GM12878 (cell line): ENCODE measurements at places on chromosomes 12 and 14. TPM values are rescaled to one million over a fixed set of nuclear protein-coding genes. Genes with fewer than 3 reads are reported as not detected.
A peak's percentile ranks its signal among the peaks of the same experiment; 100 is the strongest.

ACVRL1 gene
- total RNA-seq, result 0.29 TPM in 1 of 2 replicates, not detected in the other

NKX2-8 gene
- total RNA-seq, result not detected in 2 replicates

SELPLG gene
- total RNA-seq, result 20.7 and 21.0 TPM in 2 replicates

B4GALNT1 gene
- 0.08 and 0.38 TPM in 2 replicates for total RNA-seq

AKAP6 gene
- 5.3 and 5.9 TPM in 2 replicates for total RNA-seq

SRRM4 gene
- not detected in 2 replicates for total RNA-seq

KRT83 gene
- not detected in 2 replicates for total RNA-seq

PPP4R3A gene
- 74.5 and 85.1 TPM in 2 replicates for total RNA-seq

SERPINA10 gene
- total RNA-seq, result not detected in 2 replicates

CLEC4A gene
- 0.58 and 1.5 TPM in 2 replicates for total RNA-seq

GPR68 gene
- total RNA-seq, result 2.1 and 2.4 TPM in 2 replicates

RERG gene
- total RNA-seq, result not detected in 2 replicates

TULP3 gene
- 7.8 and 8.5 TPM in 2 replicates for total RNA-seq

GPR135 gene
- total RNA-seq, result 1.1 and 1.4 TPM in 2 replicates

GAS2L3 gene
- total RNA-seq, result 2.5 and 2.6 TPM in 2 replicates

AQP2 gene
- total RNA-seq, result not detected in 2 replicates

MUCL1 gene
- not detected in 2 replicates for total RNA-seq

LRCOL1 gene
- total RNA-seq, result not detected in 2 replicates

IGF1 gene
- 3.2 and 3.4 TPM in 2 replicates for total RNA-seq

HPD gene
- total RNA-seq, result 0.13 and 0.28 TPM in 2 replicates

COCH gene
- total RNA-seq, result 5.5 and 6.8 TPM in 2 replicates

DNA sequence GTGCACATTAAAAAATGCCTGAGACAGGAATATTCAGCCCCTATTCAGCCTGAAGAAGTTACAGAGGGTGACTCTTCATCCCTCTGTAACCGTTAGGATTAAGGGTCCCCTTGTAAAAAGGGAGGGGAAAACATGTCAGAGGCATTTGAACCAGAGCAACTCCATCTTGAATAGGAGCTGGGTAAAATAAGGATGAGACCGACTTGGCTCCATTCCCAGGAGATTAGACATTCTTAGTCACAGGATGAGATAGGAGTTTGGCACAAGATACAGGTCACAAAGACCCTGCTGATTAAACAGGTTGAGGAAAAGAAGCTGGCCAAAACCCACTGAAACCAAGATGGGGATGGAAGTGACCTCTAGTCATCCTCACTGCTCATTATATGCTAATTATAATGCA lies 19.9 kb upstream of the MDM1 start:
- no peak for DNase-seq

- DNase-seq, result no peak
These were observed 3.9 kb upstream of the HSP90AA1 start for GRCh38 chr14:102090713-102091112.

- DNase-seq, result no peak
These were observed 111.4 kb downstream of the EGLN3 start for GRCh38 chr14:33839193-33840076.

- no peak for DNase-seq
These were observed 203.9 kb upstream of the C14orf180 start for GRCh38 chr14:104375551-104376201.

GRCh38 chr12:46412857-46413256 lies 40.3 kb upstream of the SLC38A2 start:
- DNase-seq, result no peak

DNA sequence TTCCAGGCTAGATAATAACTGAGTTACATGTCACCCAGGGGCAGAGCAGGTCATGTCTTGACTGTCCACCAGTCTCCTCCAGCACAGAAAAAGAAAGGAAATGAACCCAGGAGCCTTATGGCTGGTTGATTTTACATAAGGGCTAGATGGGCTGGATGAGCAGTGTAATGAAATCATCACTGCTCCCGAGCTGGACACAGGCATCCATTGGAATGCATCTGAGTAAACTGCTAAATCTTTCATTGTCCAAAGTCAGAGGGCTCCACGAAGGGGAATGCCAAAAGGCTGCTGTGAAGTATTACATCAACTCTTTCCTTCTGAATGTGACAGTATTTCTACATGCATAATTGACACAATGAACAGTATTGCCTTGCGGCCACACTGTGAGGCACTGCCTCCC lies 30.1 kb upstream of the TSPAN11 start:
- no peak for DNase-seq

- DNase-seq, result no peak
These were observed 897.8 kb downstream of the LRFN5 start for GRCh38 chr14:42504433-42504832.

- DNase-seq, result no peak
These were observed 80.0 kb downstream of the ATXN2 start for GRCh38 chr12:111519083-111519482.

GRCh38 chr14:104550340-104550860 lies 29.2 kb upstream of the C14orf180 start:
- DNase-seq, result no peak

- DNase-seq, result peak; percentile 66
These were observed 101.0 kb downstream of the BEGAIN start for GRCh38 chr14:100486025-100486828.

DNA sequence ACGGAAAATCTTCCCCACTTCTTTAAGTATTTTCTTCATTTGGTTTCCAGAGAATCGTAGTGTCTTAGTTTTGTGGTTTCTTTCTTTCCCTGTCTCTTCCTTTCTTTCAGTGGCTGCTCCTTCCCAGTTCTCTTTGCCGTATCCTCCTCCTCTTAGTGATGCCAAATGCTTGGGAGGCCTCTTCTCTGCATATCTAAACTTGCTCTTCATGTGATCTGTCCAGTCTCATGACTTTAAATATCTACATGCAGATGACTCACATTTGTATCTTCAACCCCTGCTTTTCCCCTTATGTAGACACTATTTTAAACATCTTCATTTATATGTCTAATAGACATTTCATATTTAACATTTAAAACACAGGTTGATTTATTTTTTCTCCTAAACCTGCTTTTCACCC lies 149.2 kb downstream of the PTCSC3 start:
- DNase-seq, result no peak

- no peak for DNase-seq
These were observed 51.7 kb upstream of the DDX11 start for GRCh38 chr12:31021809-31022494.

DNA sequence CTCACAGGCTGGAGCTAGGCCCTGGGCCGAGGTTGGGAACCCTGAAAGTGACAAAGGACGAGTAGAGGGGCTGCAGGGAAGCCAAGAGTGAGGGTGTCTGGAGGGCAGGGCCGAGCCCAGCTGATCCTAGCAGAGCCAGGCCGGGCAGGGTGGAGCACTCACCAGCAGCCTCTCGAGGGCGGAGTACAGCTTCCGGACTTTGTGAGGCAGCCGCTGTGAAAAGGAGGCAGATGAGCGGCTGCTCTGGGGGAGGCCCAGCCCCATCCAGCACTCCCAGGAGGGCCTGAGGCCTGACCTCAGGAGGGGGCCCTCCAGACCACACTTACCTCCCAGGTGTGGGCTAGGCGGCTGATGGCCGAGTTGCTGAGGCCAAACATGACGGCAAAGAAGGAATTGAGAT lies 14.7 kb upstream of the ENDOU start:
- DNase-seq, result no peak

GRCh38 chr14:95514131-95515079 lies 2.0 kb downstream of the SYNE3 start:
- no peak for DNase-seq

- DNase-seq, result no peak
These were observed 232.8 kb downstream of the MSRB3 start for GRCh38 chr12:65511134-65511834.

GRCh38 chr14:21978184-21978998 lies 304.8 kb upstream of the OR4E1 start:
- DNase-seq, result no peak

DNA sequence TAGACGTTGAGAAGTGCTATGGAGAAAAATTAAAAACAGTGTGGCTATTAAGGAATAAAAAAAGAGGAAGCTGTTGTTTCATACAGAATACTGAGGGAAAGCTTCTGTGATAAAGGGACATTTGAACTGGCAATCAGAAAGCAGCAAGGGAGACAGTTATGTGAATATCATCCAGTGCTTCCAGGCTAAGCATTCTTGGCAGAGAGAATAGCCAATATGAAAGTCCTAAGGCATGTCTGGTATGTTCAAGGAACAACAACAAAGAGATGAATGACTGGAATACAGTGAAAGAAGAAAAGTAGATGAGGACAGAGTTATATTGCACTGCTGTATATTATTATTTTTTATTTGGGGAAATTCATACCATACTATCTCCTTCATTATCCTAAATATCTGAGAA lies 23.9 kb downstream of the SCAF11 start:
- DNase-seq, result no peak

- no peak for DNase-seq
These were observed 82.8 kb upstream of the RASSF8 start for GRCh38 chr12:25875661-25876060.

GRCh38 chr12:81492131-81492720 lies 266.9 kb downstream of the PPFIA2 start:
- DNase-seq, result no peak

DNA sequence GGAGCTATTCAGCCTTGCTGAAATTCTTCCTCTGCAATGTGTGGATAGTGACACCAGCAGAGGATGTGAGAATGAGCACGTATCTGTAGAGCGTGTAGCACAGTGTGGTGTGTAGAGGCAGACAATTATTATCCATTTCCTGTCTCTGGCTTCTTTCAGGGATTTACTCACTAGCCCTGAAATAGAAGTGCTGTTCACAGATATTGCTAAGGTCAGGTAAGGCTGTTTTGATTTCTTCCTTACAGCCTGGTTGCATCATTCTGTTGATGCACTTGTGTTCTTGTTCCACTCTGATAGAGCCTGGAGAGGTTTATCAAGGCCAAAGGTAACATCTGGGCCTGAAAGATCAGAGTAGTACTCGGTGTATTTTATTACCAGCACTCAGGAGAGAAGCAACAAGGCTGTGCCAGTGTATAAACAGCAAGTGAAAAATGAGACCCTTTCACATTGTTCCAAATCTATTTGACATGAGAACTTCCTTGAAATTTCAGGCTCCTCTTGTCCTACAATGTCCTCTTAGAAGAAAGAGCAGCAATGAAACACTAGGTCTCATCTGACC lies 16.7 kb downstream of the ARG2 start:
- peak; percentile 39 for DNase-seq

DNA sequence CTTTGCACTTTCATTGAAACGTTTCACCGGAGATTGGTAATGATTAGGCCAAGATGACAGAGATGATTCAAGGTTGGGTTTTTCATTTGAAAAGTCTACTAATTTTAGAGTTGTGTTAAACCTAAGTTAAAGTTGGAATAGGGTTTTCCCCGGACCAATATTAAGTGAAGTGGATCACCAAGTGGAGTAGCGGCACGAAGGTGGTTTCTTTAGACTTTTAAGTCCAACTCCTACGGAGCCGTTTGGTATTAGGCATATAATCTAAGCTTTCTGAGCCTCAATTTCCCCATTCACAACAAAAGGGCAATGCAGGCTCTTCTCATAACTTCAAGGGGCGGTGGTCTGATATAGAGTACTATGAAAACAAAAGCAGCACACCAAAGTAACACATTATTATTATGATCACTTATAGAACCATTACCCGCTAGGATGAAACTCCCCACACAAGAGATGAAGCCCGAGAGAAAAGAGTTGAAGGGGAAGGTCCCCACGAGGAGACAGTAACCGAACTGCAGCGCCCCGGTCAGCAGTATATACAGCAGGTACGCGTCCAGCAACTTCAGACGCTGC lies 413 bp downstream of the DAD1 start:
- DNase-seq, result no peak

GRCh38 chr14:73003681-73004080 lies 23.2 kb downstream of the ZFYVE1 start:
- no peak for DNase-seq

DNA sequence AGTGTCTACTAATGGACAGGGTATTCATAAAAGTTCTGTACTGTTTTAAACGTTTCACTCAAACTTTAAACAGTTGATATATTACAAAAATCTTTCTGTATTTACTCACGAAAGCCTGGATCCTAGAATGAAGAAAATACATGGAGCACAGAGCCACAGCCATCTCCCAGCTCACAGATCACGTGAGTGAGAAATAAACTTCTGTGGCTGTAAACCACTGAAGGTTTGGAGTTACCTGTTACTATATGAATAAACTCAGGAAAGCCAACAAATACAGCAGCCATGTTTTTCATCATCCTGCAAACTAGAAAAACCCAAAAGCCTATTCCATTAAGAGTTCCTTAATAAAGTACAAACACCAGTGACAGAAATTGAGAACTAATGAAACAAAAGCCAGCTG lies 867 bp upstream of the TDG start:
- DNase-seq, result no peak

- no peak for DNase-seq
These were observed 6.7 kb upstream of the STON2 start for GRCh38 chr14:81406863-81407262.

DNA sequence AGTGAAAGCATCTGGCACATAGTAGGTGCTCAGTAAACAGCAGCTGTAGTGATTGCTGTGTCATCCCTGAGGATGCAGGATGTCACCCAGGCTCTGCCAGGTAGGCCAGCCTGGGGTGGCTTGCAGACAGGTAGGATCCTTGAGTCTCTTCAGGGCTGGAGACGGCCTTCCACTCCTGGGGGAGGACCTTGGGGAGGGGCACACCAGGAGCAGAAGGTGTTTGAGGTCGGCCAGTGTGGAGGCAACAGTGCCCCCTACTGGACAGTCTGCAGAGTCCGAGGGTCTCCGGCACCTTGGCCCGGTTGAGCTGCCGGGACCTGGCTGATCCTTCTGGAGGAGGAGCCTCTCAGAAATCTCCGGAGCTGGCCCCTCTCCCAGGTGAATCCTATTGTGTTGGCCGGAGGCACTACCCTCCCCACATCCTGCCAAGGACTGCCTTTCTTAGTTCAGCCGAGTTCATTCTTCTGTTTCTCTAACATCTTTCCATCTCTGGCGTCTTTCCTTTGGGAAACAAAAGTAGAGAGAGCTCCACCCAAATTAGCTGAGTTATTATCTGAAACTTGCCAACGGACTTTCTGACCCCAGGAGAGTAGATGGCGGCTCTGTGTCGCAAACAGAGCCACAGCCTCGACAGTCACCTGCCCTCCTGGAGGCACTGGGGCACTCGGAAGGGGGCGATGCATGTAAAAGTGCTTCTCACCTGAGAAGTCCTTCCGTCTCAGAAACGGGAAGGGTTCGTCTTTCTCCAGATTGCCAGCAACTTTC lies 41.8 kb upstream of the CLMN start:
- no peak for DNase-seq

GRCh38 chr12:15268927-15269552 lies 47.8 kb upstream of the RERG start:
- DNase-seq, result no peak

DNA sequence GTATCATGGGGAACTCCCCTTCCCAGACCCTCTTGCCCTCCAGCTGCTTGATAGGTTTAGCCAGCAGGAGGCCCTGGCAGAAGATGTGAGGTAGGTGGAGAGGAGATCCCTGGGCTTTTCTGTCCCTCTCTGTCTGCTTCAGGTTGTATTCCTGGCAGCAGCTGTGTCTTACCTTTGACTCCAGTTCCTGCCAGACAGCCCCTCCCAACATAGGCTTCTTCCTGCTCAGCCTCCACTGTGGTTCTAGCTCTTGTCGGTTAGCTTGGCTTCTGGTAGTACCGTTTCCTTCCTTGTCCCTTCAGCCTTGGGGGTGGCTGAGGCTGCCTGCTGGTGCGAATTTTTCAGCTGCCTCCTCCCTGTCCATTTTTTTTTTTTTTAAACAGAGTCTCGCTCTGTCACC lies 215.7 kb upstream of the CRY1 start:
- DNase-seq, result no peak
